ENCODE measurements at places on chromosomes 1 and 21.

DNA sequence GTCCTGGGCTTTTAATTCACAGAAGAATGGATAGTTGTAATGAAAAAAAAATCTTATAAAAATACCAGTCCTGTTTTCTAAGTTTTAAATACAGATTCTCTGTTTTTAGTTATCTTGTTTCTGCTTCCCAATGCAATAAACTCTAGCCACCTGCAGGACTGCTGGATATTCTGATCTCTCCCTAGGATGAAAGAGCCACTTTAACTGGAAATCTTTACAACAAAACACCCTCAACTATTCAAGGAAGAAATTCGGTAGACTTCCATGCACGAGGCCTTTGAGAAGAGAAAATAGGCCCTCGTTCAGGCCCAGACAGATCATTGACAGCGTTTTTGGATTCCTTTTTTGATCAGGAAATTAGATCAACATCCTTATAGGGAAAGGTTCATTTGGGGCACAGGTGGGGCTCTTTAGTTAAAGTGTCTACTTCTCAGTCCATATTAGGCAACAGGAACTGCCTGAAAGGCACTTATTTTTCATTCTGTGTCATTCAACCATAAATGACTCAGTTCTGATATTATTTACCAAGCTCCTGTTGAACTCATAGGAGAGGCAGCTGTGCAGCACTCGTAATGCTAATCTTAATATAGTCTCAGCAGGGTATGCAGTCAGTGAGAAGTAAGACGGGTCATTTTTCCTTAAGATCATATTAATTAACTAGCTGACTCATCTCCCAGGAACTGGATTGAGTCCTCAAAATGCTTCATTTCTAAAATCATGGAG is 71.1 kb upstream of the ERRFI1 start:
- no peak for DNase-seq

- DNase-seq: no peak
Measured at GRCh38 chr1:28439320-28439719, 66.5 kb upstream of the RCC1 start.

DNA sequence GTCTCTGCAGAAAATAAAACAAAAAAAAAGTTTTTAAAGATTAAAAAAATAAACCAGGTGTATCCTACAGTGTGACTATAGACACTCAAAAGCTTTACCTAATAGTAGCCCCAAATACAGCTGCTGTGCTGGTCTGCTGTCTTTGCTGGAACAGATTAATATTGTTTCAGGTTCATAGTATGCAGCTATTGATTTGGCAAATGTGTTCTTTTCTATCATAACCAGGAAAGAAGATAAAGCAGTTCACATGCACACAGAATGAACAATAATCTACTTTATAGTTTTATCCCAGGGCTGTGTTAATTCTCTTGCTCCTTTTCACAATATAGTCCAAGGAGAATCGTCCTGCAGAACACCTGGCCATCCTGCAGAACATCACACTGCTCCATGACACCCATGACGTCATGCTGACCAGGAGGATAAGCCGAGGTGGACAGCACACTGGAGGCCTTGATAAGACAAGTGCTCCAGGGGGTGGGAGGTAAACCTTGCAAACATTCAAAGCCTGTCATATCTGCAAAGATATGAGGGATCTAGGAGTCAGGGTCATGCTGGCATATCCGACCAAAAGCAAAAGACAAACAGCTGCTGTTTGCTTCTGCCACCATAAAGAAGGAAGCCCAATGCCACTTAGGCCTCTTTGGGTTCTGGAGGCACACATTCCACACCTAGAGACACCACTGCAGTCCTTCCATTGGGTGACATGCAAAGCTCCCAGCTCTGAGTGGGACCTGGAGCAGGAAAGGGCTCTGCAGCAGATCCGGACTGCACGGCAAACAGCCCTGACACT is 86.1 kb upstream of the SLC2A1 start:
- no peak for DNase-seq

DNA sequence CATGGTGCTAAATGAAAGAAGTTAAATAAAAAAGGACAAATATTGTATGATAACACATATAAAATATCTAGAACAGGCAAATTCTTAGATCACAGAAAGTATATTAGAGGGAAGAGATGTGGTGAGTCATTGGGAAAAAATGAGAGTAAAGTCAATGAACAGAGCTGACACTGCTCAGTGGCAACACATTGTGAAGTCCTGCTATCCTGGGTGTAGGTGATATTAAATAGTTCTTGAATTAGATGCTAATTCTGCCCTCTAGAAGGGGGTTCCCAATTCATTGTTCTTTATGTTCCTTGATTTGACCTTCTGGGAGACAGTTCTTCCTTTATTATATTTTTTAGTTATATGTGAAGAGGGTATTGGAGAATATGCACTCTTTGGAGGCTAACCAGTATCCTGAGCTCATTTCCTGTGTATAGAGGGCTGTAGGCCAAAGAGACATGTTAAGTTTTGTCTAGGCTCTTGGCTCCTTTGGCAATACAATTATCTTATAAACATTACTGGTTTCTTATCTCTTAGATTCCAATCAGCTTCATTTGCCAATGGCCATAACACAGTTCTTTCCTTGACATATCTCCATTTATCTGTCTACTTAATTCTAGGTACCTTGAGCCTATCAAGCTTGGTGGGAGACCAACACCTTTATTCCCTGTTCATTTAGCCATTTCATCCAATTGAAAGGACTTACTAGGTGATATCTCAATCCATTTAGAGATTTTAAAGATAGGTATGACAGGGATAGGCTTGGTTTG is 6.6 kb upstream of the SLC35A3 start:
- DNase-seq: no peak

DNA sequence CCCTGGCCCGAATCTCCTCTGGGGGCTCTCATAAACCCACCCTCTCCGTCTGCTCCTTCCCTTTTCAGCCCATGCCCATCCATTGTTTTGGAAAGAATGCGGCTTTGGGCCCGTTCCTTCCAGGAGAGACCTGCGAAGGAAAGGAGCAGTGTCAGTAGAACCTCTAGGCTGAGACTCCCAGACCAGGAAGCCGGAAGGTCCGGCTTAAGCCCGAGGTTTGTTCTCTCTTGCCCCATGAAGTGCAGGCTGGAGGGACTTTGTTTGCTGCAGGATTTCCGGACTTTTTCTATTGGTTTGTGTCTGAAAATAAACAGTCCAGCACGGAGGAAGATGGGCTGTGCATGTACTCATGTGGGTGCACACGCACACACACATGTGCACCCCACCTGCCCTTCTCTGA is 49.8 kb downstream of the ELK4 start:
- DNase-seq: no peak

GRCh38 chr1:87584586-87584985 is 255.9 kb downstream of the LMO4 start:
- no peak for DNase-seq

GRCh38 chr21:36070999-36071398 is 1.2 kb downstream of the CBR1 start:
- no peak for DNase-seq

DNA sequence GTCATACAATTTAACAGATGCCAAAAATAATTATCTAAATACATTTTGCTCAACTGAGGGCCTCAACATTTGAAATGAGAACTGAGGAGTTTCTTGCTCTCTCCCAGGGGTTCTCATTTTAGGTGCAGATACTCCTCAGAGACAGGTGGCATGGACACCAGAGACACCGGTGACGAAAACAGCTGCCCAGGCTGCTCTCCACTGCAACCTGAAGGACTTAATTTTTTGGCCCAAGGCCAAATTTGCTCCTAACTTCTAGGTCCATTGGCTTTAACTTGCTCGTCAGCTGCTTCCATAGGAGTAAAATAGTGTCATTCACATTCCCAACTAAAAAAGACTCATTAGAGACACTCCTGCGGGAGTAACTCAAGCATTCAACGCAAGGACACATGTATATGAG is 87.0 kb downstream of the NRIP1 start:
- DNase-seq: no peak

DNA sequence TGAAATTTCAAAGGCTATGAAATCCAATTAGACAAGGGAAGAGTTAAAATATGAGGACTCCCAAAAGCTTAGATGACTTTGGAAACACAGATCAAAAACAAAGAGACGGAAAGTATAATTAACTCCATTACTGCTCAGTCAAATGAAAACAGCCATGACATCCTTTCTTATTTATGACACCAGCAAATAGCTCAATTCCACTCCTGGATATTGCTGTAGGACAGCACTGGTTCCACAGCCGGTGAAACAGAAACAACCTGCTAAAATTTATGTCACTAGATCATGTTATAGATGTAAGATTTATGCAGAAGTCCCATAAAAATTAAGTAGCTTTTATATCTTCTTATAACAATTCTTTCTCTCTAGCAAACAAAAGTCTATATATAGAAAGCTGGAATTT is 65.6 kb upstream of the RRP15 start:
- DNase-seq: no peak

DNA sequence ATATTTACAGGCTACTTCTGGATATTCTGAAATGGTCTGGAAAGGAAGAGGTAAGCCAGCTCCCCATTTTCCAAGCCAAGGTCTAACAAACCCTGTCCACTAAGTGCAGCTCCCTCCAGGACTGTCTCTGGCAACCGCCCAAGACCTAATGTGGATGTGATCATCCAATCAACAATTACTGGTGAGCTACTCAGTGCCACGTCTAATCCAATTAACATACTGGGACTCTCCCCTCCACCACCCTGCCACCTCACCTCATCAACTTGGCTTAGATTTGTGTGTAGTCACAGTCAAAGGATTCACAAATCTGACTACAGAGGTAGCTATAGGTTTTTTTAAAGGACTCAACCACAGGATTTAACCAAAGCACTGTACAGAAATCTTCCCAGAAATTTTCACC is 25.4 kb upstream of the S100A7 start:
- no peak for DNase-seq

- DNase-seq: no peak
Measured at GRCh38 chr1:53986458-53986857, 31.5 kb downstream of the LDLRAD1 start.

DNA sequence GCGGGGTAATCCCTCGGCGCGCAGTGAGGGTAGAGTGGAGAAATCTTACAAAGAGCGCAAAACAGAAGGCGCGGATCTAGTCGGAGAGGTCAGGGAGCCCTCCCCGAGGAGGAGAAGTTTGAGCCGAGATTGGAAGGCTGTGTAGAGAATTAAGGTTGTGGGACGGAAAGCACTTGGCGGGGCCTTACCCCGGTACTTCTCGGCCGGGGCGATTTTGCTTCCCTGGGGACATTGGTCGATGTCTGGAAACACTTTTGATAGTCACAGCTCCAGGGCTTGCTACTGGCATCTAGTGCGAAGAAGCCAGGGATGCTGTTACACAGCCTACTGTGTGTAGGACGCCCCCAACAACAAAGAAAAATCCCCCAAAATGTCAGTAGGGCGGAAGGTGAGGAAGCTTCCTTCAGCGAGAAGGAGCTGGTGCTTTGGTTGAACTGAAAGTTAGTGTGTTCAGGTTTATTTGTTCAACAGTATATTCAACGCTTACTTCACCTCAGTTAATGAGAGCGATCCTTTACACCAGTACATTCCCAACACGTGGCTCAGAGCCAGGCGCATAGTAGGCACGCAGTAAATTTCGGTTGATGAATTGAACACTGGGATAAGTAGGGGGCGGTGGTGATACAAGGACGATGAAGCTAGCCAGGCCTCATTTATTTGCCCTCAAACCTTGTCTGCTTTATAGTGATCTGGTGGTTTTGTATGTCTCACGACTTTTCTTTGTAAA is 807 bp downstream of the CEP85 start:
- peak; percentile 56 for DNase-seq

Measured in Kasumi-1 (cell line).